Renal cortical epithelial cell (primary cell): ENCODE measurements at places on chromosomes 2 and 18. TPM values are rescaled to one million over a fixed set of nuclear protein-coding genes. Genes with fewer than 3 reads are reported as not detected.

DNA sequence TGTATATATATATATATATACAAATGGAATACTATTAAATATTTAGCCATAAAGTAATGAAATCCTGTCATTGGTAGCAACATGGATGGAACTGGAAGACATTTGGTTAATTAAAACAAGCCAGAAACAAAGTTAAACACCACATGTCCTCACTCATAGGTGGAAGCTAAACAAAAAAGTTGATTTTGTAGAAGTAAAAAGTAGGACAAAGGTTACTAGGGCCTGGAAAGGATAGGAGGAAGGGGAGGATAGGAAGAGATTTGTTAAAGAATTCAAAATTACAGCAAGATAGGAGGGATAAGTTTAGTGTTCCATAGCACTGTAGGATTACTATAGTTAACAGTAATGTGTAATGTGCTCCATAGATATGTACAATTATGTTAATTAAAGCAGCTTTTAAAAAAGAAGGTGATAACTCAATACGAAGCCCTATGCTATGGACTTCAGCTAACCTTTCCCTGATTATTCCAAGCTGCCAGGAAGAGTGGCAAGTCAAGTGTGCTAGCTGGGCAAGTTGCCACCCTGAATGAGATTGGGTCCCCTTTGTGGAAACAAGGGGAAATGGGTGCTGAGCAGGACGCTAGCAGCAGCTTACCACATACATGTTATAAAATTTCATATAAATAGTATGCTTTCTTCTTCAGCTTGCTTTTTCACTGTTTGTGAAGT, 12.3 kb downstream of the MERTK start:
- DNase-seq: no peak

Gene ASB18
- total RNA-seq: not detected in 2 replicates

DNA sequence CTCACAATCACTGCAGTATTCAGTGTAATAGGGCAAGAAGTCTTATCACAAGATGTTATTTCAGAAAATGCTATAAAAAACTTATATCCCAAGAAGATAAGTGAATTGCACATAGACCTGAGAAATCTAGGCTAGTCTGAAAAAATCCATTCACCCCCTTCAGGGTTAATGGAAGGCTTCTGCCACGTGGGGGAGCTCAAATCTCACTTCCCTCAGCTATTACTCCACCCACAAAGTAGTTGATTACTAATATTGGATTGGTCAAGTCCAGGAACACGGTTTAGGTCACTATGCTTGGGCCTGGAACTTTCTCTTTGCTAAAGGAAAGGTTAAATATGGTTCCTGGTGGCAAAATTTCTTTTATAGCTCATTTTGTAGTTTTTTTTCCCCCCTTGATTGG, 51.2 kb upstream of the ADAM23 start:
- DNase-seq: peak; percentile 10

- DNase-seq: no peak
Measured at GRCh38 chr2:129587426-129588064, 391.9 kb upstream of the RAB6C start.

DNA sequence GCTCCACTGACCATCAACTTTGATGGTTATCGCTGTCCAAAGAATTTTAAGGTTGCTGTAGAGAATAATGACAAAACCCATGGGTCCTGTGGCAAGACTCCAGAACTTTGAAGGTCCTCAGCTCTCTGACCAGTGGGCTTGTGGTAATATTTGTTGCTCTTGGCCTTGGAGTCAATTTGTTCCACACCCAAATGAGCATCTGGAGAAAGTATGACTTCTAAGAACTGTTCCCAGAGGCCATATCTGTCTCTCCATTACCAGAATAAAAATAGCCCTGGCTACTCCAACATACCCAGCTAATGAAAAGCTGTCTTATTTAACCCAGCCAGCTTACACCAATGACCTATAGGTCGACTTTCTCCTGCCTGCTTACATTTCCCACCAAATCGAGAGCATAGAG, 466.4 kb downstream of the MEIS1 start:
- no peak for DNase-seq

- DNase-seq: no peak
Measured at GRCh38 chr2:36511858-36512603, 85.9 kb downstream of the FEZ2 start.

Gene FAM110C
- 24.7 and 31.4 TPM in 2 replicates for total RNA-seq
